Stimulated activated CD8-positive, alpha-beta memory T cell treated with anti-CD3 and anti-CD28 coated beads, Interleukin-15, amount 100 ng/mL, for 48 hours (primary cell): ENCODE measurements at places on chromosomes 5 and 9.

GRCh38 chr5:55913466-55914413 is 62.6 kb downstream of the IL31RA start:
- no peak for DNase-seq

DNA sequence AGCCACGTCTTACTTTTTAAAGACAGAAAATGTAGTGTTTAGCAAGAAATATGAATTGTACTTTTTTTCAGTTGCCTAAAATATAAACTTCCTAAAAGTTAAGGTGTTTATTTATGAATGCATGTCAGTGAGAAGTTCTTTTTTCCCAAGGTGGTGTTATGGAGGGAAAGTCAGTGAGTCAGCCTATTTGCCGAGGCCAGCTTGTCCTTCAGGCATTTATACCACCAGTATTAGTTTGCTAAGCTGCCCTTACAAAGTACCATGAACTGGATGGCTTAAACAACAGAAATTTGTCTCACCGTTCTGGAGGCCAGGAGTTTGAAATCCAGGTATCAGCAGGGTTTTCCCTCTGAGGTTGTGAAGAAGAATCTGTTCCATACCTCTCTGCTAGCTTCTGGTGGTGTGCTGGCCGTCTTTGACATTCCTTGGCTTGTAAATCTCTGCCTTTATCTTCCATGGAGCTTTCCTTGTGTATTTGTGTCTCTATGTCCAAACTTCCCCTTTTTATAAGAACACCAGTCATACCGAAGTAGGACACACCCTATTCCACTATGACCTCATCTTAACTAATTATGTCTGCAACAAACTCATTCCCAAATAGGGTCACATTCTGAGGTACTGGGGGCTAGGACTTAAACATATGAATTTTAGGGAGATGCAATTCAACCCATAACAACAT is 38.4 kb downstream of the PRKACG start:
- no peak for DNase-seq

DNA sequence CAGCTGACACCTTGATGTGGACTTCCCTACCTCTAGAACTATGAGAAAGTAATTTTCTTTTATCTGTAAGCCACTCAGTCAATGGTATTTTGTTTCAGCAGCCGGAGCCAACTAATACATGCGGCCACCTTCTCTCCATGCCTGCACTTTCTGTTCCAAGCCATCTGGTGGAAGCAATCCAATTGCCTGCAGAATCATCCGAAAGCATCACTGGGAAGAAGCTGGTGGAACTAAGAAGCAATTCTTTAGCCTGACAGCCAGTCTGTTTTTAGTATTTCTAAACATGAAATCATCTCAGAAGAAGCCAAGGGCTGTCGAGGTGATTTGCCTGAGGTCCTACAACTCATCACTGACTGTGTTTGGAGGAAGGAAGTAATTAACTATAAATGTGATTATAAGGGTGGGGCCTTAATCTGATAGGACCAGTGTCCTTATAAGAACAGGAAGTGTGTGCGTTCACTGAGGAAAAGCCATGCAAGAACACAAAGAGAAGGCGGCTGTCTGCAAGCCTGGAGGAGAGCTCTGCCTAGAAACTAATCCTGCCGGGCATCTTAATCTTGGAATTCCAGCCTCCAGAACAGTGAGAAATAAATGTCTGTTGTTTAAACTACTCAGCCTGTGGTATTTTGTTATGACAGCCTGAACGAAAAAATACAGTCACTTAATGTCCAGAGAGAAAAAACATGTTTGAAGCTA is 49.1 kb downstream of the NXNL2 start:
- DNase-seq: no peak

- DNase-seq: no peak
Measured at GRCh38 chr5:148455185-148455584, 71.4 kb downstream of the FBXO38 start.

- DNase-seq: no peak
Measured at GRCh38 chr5:140633021-140633471, at the start of gene CD14. CD14 (minus strand) TSS chr5:140633175; CDS start chr5:140633071, 104 bp downstream.

DNA sequence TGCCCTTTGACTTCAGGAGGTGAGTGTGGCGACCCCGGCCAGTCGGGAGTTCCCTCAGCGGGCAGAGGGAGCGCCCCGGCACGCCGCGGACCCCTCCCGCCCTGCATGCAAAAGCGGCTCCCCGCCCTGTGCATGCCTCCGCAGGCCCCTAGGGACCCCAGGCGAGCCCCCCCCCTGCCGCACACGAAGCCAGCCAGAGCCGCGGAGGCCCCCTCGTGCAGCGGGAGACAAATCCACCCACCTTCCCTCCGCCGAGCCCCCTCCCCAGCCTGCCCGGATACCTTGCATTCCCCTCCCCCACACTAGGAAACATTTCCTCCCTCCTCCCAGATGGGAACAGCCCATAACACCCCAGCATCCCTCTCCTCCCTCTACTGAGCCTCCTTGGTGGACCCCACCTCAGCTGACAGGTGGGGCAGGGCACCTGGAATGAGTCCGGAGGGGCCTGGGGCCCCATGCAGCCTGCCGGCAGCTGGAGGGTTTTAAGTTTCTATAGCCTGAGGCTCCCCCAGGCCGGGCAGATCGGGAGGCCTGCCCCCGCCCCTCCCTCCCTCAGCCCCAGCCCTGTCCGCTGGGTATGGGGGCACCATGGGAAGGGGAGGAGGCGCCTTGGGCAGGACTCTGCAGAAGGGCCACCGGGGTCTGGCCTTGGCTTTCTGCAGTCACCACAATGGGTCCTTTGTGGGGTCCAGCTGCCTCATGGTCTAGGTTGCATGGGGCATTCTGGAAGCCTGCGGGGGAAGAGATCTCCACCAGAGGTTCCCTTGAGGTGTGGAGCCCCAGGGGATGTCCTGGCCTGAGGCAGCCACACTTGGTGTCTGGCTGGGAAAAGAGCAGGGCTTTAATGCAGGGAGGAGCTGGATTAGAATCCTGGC is 601 bp downstream of the ERGIC1 start:
- DNase-seq: no peak

GRCh38 chr9:33109850-33110595 is 33.5 kb upstream of the SMU1 start:
- DNase-seq: no peak

- no peak for DNase-seq
Measured at GRCh38 chr5:12110629-12111028, 206.4 kb upstream of the CTNND2 start.

DNA sequence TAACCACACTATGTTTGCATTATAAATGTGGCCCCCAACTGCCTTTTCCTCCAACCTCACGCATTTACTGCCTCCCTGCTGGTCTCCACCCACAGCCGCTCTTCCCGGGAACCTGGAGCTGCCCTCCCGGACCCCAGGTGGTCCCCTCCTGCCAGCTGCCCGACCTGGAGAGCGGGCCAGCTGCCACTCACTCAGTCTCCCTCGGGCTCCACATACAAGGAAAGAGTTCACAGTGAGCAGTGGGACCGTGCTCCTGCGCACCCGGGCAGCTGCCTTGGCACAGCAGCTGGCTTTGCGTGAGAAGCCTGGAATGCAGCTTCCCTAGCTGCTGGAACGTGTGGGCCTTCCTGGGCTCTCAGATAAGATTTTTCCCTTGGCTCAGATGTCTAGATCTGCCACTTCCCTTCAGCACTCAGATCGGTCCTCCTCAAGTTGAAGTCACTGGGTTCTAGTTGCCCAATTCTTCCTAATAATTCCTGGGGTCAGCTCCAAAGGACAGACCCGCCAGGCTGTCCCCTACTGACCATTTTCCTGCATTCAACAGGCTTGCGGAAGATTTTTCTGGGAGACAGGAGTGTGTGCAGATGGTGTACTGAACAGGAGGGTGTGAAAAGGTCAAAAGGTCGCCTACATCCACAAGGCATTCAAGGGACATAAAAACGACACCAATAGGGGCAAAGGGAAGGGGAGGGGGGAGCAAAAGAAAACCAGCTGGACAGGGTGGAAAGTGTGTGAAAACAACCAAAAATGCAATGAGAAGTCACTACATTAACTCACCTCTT is 69.1 kb downstream of the MYO10 start:
- no peak for DNase-seq

DNA sequence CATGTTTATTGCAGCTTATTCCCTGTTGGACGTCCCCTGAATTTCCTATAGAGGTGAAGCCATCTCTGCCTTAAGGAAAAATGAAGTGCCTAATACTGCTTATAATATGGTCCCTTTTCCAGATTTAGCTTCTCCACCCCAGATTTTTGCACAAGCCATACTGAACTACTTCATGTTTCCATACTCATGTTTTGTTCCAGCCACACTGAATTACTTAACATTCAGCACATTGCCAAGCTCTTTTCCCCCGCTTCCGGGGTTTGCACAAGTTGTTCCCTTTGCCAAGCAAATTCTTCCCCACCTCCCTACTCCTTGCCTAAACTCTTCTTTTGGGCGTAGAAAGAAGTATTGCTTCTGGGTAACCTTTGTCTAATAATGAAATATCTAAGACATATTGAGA is 1.7 kb upstream of the CNTRL start:
- no peak for DNase-seq

DNA sequence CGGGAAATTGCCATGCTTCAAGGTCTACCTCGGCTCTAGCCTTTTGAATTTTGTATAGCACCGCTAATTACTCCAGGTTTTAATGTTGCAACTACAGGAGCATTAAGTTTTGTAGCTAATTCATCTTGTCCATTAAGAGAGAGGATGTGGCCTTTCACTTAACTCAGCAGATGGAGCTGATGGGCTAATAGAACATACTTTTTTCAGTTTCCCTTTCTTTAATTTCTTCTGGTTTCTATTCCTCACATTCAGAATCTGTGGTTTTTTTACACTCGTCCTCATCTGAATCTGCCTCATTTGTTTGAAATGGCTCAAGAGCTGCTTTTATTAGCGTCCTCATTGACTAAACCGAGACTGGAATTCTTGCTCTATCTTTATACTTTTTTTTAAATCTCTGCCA is 2085.7 kb upstream of the C9orf72 start:
- DNase-seq: no peak

DNA sequence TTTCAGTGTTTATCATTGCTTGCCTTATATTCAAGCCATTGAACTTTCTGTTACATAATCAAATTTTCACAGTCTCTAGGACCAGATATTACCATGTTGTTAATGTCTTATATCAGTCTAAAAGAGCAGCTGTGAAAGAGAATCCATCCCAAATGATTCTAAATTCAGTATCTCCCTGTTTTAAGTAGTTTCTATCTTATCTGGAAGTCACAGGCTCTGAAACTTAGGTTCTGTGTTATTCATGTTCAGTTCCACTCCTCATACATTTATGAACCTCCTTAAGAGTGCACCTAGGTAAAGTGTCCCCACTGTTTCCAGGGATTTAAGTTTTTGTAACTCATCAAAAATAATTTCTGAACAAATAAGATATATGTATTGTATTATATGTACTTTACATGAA is 9.7 kb downstream of the LYRM7 start:
- no peak for DNase-seq

DNA sequence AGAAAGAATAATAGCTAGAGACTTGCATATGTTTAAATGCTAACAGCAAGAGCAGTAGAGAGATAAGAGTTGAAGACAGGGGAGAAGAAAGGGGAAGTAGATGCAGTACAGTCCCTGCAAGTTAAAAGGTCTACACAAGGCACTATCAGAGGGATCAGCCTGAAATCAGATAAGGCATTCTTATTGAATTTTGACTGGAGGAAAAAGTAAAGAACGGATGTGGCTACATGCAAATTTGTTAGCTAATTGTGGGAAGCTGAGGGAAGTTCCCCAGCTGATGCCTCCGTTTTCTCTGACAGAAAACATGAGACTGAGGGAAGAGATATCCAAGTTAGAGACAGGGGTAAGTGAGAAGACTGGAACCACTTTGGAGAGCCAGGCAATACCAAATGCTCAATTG is 12.9 kb upstream of the RHOBTB3 start:
- no peak for DNase-seq

DNA sequence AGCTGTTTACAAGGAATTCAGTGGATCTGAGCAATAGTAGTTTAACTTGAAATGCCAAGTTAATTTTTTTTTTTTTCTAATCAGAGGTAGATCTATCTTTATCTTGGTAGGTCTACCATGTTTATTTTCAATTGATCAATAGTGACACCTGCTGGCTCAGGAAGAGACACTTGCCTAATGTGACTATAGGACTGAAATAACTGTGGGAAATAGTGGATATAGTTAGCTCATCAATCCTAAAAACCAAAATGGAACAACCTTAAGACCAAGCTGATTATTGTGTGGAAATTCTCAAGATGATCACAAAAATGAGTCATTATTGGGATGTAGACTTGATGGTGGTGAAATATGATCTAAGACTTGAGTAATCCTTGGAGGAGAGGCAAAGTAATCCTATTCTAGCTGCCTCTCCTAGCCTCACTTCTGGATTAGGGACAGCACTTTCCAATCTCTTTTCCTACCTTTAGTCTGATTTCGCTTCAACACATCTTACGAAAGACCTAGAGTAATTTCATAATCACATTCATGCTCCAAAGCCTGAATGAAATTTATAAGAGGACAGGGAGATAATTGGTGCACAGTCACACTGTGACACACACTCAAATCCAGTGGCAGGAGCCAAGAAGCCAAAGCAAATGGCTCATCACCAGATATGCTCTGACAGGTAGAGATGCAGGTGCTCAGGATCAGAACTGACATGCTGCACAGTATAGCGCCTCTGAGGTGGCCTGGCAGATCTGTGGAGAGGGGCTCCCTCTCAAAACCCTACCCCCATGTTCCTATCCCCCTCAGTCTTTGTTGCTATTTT is 156.3 kb downstream of the HMHB1 start:
- DNase-seq: no peak

GRCh38 chr9:38160613-38161215 is 91.7 kb upstream of the SHB start:
- peak; percentile 25 for DNase-seq

DNA sequence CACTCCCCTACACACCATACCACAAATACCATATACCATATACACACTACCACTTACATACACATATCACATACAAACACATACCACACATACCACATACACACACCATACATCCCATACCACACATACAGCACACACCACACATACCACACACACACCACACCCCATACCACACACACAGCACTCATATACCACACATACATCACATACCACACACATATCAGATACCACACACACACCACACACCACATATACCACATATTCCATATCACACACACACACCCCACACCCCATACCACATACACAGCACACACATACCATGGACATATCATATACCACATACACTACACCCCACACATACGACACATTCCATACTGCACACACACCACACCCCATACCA is 276.6 kb downstream of the GADD45G start:
- no peak for DNase-seq
